Activated gamma-delta T cell (primary cell): ENCODE measurements at places on chromosomes 5 and 9.
A peak's percentile ranks its signal among the peaks of the same experiment; 100 is the strongest.

DNA sequence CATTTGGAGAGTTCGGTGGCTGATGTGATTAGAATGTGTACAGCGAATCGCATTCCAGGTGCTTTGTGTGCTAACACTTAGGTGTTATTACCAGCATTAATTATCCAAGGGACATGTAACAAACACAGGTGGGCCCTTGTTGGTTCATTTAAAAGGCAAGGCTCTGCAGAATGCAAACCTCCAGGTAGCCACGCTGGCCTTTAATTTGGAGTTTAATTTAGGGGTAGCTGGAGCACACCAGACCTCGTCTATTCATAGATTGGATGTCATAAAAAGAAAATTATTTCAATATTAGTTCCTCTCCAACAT is 191.1 kb downstream of the MAT2B start:
- DNase-seq, result no peak

GRCh38 chr9:126472198-126472947 is 141.4 kb upstream of the LMX1B start:
- no peak for DNase-seq

- DNase-seq, result no peak
These were observed 12.2 kb upstream of the MPDZ start for GRCh38 chr9:13291718-13292117.

GRCh38 chr5:98458004-98458403 is 315.5 kb upstream of the RGMB start:
- DNase-seq, result no peak

GRCh38 chr9:112777914-112778313 is 27.4 kb downstream of the SNX30 start:
- DNase-seq, result no peak

DNA sequence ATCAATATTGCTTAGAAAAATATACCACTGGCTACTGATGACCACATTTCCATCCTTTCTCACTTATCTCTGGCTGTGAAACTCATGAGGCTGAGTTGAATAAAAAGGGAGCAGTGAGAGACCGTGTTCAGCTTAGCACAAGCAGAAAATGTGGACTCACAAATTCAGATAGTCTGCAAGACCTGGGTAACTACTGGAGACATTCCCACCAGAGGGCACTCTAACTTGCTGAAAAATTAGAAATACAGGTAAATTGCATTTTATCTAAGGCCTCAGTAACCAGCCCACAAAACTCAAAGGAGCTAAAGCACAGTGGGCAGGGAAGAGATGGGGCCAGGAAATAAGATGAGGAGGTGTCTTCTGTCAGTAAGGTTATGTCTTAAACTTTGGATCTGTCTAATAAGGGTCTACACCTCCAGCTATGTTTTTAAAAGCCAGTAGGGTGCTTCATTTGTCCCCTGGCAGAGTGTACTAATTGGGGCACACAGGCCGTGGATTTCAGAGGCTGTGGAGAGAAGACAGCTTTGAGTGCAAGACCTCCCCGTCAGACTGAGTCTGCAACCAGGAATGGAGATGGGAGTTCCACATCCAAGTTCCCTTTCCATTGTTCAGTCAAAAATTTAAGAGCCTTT is 8.7 kb upstream of the NDUFB6 start:
- DNase-seq, result no peak

DNA sequence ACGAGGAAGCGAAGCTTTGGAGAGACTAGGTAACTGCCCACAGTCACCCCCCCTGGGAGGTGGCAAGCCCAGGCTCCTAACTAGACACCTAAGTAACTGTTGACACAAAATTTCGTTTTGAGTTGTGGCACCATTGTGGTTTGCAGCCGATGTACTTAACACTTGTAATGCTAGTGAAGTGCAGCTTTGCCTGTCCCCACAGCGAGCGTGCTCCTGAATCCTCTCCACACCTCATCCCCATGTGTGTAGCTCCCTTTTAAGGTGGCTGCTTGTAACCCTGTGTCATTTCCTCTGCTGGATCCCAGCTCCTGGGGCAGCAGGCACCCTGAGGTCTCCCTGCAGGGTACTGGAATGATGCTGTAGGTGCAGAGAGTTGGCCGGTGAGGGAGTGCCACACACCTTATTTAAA is 114.9 kb downstream of the TRIO start:
- DNase-seq, result no peak

GRCh38 chr9:13958672-13959071 is 355.3 kb downstream of the NFIB start:
- no peak for DNase-seq

GRCh38 chr9:81782313-81782995 is 93.1 kb upstream of the TLE1 start:
- no peak for DNase-seq

DNA sequence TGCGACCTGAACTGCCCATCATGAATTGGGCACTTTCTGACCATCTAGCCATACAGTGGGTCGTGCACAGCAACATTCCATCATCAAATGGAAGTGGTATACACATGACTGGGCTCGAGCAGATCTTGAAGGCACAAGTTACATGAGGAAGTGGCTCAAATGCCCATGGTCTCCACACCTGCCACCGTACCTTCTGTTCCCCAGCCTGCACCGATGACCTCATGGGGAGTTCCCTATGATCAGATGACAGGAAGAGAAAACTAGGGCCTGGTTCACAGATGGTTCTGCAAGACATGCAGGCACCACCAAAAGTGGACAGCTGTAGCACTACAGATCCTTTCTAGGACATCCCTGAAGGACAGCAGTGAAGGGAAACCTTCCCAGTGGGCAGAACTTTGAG is 21.8 kb downstream of the MTMR12 start:
- no peak for DNase-seq

- DNase-seq, result no peak
These were observed 37.8 kb upstream of the KIF2A start for GRCh38 chr5:62268234-62268633.

- DNase-seq, result no peak
These were observed 142.8 kb downstream of the TMEM38B start for GRCh38 chr9:105836936-105837660.

- no peak for DNase-seq
These were observed 475.1 kb downstream of the TMEM232 start for GRCh38 chr5:110251366-110251765.

DNA sequence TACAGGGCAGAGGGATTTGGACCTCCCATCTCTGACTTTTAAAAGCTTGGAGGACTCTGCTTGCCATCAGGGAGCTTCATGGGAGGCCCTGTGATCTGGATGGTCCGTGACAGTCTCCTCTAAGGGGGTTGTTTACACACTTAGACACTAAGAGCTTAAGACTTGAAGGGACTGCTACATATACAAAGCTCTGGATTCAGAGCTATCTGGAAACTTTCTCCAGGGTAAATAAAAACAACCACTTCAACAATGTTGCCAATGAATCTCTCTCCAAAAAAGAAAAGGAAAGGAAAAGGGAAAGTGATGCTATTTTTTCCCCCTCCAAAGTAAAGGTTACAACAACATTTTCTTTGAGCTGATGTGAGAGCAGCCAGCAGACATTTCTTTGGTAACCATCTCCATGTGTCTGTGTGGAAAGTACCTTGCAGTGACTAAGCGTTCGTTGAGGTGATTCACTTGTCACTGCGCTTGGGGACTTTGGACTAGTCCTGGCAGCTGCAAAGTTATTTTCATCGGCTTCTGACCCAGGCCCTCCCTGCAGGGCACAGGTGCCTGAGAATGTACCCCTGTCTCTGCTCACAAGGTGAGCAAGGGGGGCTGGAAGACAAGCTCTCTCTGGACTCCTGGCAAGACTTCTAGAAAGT is 262.1 kb upstream of the KLF4 start:
- DNase-seq, result no peak

DNA sequence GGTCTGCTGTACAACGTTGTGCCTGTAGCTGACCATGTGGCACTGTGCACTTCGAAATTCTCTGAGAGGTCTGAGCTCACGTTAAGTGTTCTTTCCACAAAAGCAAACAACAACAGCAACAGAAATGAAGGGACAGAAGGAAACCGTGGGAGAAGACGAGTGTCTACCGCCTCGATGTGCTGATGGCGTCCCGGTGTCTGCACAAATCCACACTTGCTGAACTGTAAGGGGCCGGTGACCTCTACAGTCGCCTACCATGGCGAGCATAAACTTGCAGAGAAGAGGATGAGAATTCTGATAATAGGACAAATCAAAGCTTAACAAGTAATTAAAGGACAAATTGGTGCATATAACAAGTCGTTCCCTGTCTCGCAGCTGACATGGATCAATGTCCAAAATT is 114.0 kb downstream of the ADAMTS2 start:
- no peak for DNase-seq

GRCh38 chr9:89077519-89077918 is 86.3 kb downstream of the S1PR3 start:
- DNase-seq, result no peak

DNA sequence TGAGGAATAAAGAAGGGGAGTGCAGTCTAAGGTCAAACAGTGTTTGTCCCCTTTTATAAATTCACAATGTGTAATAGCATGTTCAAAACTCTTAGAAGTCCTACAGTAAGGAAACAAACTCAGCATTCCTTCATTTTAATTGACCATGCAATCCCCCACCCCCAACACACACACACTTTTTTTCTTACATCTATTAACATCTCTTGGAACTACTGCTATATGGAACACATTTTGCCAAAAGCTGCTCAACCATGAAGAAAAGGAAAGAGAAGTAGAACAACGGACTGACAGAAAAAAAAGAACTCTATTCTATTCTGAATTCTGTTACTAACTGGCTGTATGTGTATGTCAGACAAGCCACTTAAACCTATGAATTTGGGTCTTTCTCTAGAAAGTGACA is 2.8 kb upstream of the CTNNAL1 start:
- no peak for DNase-seq

GRCh38 chr9:113516840-113517577 is 53.5 kb downstream of the RGS3 start:
- peak; percentile 32 for DNase-seq
